ENCODE measurements at places on chromosomes 1 and 21.

GRCh38 chr1:58548371-58548770 lies 1.8 kb upstream of the OMA1 start:
- DNase-seq: no peak

GRCh38 chr1:87426463-87427249 lies 98.0 kb downstream of the LMO4 start:
- DNase-seq: no peak

DNA sequence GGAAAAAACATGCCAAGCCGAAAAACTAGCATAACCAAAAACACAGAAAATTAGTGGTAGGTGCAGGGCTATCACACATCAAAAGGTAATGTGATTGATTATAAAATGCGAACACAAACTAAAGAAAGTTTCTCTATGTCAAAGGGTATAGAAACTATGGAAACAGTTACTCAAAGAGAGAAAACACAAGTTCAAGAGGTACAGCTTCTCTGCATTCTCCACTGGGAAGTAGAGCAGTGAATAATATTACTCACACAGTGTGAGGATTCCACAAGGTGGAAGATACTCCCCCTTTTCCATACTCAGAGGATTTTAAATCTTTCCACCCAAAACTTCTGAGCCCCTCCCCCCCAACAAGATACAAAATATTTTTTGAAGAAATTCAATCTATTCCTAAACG lies 18.6 kb downstream of the AKT3 start:
- no peak for DNase-seq

DNA sequence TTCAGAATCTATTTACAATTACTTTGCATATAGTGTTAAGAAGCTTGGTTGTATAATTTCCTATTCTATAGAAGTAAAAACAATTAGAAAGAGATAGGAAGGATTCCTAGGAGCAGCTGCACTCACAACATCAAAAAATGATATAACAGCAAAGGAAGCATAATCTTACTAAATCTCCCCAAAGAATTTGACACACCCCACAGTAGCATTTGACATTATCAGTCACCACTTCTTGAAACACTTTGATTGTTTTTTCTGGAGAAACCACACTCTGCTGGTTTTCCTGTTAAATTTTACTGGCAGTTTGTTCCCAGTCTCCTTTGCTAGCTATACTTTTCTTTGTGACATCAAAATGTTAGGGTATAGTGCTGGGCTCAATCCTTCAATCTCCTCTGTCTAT lies 100.8 kb upstream of the KIAA1614 start:
- no peak for DNase-seq

DNA sequence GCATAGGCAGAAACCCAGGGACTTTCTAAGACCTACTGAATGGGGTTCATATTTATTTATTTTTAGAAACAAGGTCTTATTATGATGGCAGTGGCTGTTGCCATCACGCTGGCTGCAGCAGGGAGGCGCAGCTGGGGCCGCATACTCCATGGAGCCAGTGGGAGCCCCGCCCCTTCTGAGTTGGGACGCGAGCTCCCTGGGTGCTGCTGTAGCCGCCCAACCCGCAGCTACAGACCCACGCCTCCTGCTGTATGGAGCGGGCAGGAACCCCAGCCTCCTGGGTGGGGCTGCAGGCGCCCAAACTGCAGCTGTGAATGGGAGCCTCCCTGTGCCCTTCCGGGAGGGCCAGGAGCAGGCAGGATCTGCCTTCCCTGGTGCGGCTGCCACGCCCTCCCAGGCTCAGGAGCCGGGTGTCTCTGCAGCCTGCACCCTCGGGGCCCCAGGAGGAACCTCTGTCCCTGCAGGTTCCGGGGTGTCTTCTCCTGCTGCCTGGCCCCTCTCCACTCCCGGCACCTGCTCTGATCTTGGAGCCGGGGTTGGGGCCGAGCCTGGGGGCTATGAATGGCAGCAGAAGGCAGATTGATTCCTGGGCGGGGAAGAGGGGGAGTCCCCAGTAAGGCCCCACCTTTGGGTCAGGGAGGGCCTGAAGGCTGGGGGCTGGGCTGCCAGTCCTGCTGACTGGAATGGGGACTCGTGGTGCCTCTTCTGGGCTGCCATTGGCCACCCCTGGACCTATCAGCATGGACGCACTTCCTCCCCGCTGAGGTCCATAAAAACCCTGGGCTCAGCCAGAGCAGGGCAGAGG lies 66.5 kb upstream of the LRRN2 start:
- DNase-seq: no peak

GRCh38 chr1:109786531-109787021 lies 22.9 kb upstream of the EPS8L3 start:
- no peak for DNase-seq

DNA sequence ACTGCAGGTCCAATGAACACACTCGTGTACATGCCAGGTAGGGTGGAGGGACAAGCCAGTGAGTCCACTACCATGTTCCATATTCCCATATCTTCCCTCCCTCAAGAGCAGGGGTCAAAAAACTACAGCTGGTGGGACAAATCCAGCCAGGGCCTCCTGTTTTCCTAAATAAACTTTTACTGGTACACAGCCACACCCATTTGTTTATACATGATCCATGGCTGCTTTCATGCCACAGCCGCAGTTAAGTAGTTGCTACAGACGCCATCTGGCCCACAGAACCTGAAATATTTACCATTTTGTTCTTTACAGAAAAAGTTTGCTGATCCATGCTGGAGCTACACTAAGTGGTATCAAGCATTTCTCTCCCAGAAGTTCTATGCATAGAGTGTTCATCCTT lies 42.4 kb downstream of the CASQ2 start:
- DNase-seq: no peak

DNA sequence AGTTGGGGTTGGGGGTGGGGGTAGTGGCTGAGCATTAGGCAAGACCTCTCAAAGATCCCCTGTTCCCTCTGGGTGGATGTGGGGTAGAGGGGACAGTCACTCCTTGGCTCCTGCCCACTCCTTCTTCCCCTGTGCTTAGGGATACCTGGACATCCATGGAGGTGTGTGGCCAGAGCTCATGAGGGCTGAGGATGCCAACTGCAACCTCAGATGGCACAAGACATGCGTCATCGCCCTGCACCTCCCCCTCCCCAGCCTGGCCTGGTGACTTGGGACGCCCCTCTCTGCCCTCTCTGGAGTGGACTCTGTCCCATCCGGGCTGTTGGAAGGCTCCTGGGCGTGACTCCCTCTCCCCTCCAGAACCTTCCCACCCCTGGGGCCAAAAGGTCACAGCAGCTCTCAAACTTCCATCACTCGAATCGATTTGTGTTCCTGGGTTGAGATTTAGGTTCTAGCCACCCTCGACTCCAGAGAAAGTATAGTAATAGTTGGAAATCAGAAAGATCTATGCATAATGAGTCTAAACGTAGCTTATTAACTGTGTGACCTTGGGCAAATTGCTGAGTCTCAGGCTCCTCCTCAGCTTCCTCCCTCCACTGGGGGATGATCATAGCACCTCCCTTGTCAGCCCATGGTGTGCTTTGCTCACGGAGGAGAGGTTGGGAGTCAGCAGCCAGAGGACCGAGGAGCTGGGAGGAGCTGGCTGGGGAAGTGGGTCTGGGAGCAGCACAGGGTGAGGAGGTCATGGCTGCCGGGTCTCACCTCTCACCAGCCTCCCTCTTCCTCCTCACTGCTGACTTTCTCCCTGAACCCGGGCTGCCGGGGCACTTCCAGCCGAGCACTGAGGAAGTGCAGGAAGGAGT lies 2.2 kb upstream of the PTPN7 start:
- DNase-seq: no peak

- DNase-seq: no peak
Measured at GRCh38 chr1:167276969-167277368, 56.3 kb downstream of the POU2F1 start.

DNA sequence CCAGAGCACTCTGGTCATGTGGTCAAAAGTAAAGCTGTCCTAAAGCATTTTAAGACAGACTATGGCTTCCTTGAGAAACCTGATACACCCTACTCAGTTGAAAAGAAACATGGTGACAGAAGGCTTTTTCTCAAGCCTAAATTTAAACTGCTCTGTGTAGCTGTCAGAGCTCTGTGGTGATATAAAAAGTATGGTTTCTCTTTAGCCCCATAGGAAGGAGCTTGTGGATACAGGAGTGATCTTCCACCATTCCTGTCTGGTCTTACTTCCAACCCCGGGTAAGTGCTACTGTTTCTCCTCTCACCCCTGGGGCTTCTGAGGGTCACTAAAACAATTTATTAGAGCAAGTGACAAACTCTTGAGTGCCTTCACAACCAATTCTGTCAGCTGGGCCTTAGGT lies 8.5 kb downstream of the TP53BP2 start:
- no peak for DNase-seq

DNA sequence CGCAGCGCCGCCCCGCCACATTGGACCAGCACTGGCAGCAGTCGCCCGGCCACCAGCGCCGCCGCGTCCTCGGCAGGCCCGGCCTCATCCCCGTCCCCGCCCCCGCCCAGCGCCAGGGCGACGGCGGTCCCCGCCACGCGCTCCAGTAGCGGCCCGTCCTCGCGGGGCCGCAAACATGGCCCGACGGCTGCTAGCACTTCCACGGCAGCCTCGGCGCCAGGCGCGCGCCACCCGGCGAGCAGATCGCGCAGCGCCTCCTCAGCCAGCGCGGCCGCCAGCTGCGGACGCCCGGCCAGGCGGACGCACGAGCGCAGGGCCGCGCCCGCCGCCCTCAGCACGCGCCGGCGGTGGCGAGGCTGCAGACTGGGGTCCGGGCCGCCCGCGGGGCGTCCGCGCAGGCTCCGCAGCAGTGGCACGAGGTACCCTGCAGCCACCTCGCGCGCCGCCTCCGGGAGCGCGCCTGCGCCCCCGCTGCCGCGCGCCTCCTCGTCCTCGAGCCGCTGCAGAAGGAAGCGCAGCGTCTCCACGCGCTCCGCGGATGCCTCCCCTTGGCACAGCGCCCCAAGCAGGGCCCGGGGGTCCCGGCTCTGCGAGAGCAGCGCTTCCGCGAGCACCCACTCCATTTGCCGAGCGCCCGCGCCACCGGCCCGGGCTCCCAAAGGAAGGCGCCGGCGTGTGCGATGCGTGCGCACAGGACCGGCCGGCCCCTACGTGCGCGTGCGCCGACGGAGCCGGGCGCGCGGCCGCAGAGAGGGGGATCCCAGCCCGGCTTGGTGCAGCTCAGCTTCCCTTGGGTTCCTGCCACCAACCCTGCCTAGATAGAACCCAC lies at the start of gene TARBP1:
Gene TARBP1 (minus strand): TSS at position 699 of the 829 bp plus-strand sequence. CDS start 76 bp downstream, at position 623.
- peak; percentile 80 for DNase-seq

DNA sequence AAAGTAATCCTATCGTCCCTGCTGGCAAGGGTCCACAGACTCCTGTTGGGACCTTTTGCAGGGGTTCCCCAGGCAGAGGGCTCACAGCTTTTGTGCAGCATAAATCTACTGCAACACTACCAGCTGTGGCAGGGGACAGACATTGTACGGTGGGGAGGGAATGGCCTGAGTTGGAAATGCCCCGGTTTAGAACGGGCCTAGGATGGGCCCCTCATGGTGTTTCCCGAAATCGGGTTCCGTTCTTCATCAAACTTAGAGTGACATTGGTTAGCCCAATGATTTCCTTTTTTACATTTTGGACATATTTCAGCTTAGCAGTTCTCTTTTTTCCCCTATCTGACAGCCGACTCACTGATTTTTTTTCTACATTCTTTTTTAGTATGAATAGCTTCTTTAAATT lies 26.5 kb upstream of the SAMD11 start:
- no peak for DNase-seq

GRCh38 chr21:38631676-38632075 lies 133.4 kb upstream of the ERG start:
- DNase-seq: no peak

DNA sequence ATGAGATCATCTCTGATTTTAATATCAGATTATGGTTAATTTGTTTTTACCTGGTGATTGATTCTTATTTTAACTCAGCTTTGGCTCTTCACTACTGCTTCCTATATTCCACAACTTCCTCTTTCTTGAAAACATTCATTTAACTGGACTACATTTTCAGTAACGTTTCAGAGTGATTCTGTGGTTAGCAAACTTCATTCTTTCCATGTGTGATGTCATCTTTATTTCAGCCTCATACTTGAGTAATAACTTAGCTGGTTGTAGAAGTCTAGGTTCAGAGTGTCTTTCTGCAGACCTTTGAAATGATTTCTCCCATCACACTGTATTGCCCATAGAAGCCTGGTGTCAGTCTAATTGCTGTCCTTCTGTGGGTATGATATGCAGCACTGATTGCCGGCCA lies 36.0 kb upstream of the SLC35F3 start:
- DNase-seq: no peak

DNA sequence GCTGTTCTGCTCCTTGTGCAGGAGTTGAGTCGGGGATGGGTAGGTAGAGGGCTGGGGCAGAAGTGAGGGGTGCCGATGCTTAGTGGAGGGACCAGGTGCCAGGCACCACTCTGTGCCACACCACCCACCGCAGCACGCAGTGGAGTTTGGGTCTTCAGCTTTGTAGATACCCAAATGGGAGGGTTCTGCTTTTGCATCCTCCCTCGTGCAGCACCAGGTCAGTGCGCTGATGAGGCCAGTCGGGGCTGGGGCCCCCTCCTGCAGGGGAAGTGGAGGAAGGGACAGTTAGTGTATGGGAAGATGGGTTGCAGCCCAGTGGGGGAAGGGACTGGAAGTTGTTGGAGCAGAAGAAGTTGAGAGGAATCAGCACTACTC lies 244.0 kb downstream of the RHOU start:
- DNase-seq: no peak

DNA sequence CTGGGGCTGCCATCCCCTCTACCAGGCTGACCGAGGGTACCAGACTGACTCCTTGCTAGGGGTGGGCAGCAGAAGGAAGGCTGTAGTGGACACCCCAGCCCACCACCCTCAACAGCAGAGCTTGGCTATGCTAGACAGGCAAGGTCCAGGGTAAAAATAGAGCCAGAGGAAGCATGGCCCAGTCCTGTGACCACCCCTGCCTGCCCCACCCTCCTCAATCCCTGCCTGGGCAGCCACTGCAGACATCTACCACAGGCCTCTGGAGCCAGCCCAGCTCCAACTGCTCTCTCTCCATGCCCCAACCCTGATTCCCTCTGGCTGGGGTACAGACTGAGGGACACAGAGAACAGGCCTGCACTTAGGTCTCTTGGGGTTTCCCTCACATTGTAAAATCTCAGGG lies 1.7 kb downstream of the S100A1 start:
- no peak for DNase-seq

- DNase-seq: no peak
Measured at GRCh38 chr1:230351514-230351913, 74.6 kb downstream of the PGBD5 start.

DNA sequence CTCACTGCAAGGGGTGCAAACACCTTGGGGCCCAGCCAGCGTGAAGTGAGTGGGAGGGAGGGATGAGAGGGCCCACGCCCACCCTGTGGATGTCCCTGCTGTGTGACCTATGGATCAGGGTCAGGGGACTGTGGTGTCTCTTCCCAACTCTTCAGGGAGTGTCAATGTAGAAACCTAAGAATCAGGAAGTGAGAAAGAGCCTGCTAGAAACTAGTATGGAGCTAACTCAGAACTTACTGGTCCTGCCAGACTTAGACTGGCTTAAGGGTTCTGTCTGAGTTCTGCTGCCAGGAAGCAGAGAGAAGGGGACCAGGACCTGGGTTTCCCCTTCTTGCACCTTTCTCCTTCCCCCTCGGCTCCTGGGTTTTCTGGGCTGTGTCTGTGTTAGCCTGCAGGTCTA lies 1.8 kb upstream of the IL10 start:
- DNase-seq: no peak

- no peak for DNase-seq
Measured at GRCh38 chr1:9590201-9590600, 1.5 kb downstream of the TMEM201 start.
